ENCODE measurements at places on chromosomes 3 and 15.

GRCh38 chr3:139534992-139535879, 4.3 kb downstream of the RBP1 start:
- no peak for DNase-seq

DNA sequence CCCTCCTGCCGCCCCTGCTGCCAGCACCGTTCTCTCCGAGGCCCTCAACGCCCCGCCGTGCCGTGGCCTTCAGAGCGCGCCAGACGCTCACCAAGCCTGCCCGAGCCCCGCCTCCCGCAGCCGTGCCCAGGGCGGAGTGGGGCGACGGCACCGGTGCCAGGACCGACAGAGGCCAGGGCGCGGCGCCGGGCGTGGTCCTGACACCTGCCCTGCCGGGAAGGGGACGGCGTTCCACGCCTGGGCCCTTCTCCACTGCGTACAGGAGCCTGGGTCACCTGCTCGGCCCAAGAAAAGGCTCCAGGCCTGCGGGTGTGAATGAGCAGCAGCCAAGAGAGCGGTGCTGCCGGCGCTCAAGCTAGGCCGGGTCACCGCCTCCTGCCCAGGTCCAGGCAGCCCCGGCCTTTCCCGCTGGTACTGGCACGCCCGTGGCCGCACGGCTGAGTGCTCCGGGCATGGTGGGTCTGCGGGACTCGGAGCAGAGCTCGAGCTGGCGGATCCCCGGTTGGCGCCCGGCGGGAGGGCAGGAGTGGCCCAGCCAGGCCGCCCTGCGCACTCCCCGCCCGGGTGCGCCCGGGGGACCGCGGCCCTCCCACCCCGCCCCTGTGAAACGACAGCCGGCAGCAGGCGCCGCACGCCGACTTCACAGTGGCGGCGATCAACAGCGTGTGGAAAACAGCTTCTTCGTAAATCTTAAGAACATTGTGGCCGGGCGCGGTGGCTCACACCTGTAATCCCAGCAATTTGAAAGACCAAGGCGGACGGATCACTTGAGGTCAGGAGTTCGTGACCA, 4.2 kb downstream of the OCA2 start:
- no peak for DNase-seq

- DNase-seq = no peak
Measured at GRCh38 chr15:91318931-91319330, 218.9 kb downstream of the SV2B start.

DNA sequence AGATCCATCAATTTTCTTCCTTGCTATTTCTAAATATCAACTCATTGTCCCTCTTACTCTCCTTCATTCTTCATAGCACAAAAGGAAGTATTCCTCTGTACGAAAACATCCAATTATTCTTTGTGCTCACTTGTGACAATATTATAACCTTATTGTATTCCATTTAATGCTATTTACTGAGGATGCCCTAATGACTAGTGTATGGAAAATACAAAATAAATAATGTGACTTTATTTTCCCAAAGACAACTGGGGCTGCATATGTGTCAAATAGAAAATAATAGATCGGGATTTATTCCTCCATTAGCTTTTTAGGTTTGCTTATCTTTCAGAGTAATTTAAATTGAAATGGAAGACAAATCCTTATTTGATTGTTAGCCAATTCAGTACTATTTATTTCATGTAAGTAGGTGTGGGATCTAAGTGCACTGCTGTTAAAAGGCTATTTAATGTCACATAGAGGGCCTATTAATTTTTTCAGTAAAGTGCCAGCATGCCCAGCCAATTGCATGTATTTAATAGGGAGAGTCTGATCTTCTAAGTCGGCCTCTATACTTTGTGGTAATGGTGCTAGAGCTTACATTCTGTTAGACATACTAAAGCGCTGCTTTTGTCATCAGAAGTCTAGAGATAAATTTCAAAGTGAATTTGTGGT, 329.8 kb downstream of the MCTP2 start:
- DNase-seq = no peak

- DNase-seq = no peak
Measured at GRCh38 chr3:129794311-129795185, 99.0 kb downstream of the TMCC1 start.

DNA sequence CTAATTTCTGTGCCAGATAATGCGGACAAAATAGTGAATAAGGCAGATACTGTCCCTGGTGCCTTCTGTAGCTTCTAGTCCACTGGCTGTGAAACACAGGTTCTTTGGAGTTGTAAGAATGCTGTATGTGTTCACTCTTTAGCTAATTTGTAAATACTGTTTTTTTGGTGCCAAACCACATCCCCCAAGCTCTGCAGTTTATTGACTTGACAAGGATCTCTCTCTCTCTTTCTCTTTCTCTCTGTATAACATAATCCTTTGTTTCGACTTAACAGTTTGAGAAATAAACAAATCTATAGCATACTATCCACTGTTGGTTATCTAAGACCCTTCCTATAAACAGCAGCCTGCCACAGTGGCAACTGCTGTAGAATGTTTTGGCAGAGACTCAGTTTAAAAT, 7.6 kb downstream of the SMAD3 start:
- DNase-seq = no peak

DNA sequence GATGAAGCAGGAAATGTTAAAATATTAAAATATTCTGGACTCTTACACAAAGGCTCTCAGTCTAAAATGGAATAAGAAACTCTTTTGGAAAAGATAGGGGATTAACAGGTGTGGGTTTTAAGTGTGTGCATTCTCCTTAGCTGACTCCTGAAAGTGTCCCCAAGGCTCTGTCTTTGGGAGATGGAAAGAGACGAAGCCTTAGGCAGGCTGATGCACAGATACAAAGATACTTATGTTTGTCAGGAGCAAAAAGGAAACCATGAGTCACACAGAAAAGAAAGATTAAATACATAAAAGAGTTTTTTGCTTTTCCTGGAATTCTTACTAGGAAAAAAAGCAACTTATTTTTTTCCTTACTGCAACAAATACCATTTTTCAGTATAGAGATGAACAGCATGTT, 23.8 kb upstream of the ABI3BP start:
- no peak for DNase-seq

GRCh38 chr3:139198186-139198585, 145.6 kb upstream of the MRPS22 start:
- DNase-seq = no peak

DNA sequence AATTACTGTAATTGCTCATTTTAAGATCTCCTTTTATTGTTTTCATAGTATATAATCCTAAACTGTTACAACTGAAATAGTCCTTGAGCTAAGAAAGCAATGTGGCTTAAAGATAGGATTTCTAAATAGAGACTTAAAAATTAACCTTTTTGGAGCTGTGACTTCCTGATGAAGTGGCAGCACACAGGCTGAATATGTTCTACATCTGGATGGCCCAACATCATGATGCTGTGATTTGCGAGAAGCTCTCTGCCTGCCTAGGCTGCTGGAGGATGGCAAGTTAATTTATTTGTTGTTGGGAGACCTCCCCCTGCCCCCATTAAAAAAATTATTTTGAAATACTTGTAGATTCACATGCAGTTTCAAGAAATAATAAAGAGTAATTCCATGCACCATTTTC, 134.5 kb downstream of the IGF1R start:
- DNase-seq = no peak

DNA sequence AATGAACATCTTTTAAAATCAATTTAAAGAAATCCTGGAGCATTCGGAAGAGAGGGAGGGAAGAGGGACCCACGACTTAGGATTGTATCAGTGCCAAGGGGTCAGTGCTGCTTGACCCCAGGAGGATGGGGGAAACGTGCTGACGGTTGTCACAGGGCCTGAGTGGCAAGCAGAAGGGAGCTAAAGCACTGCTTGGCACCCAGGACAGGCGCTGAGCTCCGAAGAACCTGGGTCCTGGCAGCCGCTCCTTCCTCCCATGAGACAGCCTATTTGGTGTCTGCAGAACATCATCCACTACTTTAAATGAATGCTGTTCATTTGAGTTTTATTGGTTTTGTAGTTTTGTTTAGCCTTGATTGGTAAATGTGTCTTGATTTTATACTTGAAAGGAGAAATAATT, 54.5 kb downstream of the RGMA start:
- DNase-seq = no peak

DNA sequence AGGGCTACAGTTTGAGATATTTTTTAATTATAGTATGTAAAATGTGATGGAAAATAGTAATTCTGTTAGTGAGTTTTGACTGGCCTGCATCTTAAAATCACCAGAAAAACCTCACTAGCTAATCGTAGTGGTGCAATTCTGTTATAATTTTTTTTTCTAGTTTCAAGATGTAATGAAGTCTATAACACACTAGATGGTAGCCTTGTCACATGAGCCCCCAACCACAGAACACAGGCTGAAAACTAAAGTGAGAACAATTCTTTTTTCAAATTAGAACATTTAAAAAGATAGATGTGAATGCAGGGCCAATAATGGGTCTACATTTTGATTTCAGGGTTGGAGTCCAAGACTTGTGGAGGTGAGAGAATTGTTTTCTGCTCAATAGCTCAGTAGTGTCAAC, 83.3 kb upstream of the KCNH8 start:
- DNase-seq = no peak

DNA sequence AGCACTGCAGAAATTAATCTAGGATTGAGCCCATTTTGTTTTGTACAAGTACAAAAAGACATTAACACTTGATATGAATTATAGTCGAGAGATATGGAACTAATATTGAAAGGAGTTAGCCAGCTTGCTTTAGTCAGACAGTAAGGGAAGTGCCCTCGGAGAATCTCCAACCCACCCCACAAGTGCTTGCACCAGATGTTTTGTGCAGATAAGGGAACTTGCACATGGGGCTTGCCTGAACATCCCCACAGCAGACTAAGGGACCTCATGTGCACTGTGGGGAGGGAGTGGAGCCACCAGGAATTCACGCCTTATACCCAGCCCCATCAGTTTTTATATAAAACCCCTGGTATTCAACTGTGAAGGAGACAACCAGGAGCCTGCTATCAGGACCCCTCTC, 122.3 kb downstream of the EFHB start:
- no peak for DNase-seq

DNA sequence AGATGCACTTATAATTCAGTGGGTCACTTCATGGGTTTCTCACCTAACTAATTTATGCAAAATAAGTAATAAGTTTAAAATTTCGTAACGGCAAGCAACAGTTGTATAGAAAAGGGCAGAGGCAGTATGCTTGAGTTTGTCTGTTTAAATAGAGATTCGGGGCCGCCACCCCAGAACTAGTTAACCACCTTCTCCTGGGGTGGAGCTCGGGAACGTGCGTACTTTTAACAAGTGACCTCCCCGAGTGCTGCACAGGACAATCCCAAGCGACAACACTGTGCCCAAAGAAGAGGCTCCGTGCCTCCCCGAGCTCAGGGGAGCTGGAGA, 439 bp downstream of the SSR3 start:
- DNase-seq = no peak

DNA sequence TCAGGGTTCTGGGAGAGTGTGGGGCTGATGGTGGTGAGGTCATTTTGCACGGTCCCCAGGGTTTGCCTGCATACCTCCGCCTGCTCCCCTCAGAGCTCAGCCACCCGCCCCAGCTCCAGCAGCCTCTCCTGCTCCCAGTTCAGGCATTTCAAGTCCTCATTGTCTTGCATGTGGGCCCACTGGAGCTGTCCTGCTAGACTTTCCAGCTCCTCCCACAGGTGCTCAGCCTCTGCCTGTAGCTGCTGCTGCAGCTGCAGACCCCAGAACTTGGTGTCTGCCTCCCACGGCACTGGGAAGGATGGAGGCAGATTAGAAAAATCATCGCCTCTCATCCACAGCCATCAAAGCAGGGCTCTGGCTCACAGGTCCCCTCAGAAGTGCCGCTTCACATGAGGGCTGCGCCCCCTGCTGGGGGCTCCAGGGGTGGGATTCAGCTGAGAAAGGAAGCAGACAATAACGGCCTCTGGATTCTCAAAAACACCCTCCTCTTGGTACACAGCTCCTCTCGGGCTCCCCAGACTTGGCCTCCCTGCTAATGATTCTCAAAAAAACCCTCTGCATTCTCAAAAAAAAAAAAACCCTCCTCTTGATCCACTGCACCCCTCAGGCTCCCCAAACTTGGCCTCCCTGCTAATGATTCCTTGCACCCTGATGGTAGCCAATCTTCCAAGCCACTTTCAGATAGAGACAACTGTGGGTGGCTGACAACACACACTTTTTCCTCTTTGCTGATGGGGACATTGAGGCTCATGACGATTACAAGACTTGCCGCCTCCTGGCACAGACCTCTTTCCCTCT, 89.3 kb upstream of the C2CD4B start:
- DNase-seq = peak; percentile 4

- DNase-seq = no peak
Measured at GRCh38 chr3:19898721-19899120, 35.3 kb downstream of the EFHB start.

GRCh38 chr3:47522082-47522987, 8.8 kb upstream of the ELP6 start:
- DNase-seq = peak; percentile 41

GRCh38 chr3:89180334-89180733, 72.9 kb downstream of the EPHA3 start:
- DNase-seq = no peak

DNA sequence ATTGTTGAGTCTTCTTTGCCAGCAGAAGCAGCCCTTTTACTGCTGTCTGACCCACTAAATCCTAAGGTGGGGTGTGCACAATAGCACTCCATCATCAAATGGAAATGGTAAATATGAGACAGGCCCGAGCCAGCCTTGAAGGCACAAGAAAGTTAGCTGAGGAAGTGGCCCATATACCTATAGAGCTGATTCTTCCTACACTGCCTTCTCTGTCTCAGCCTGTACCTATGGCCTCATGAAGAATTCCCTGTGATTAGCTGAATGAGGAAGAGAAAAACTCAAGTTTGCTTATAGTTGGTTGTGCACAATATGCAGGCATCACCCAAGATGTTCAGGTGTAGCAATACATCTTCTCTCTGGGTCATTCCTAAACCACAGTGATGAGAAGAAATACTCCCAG, 31.7 kb upstream of the XCR1 start:
- DNase-seq = no peak

DNA sequence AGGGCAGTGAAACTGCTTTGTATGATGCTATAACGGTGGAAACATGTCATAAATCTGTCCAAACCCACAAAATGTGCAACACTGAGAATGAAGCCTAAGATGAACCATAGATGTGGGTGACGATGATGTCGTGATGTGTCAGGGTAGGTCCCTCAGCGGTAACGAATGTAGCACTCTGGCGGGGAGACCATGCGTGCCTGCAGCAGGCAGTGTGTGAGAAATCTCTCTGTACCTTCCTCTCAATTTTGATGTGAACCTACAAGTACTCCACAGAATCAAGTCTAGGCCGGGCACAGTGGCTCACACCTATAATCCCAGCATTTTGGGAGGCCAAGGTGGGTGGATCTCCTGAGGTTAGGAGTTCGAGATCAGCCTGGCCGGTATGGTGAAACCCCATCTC, 268.2 kb upstream of the LYSMD4 start:
- no peak for DNase-seq
